Retina (tissue), 1 donor: ENCODE measurements at places on chromosomes 1 and 21.

DNA sequence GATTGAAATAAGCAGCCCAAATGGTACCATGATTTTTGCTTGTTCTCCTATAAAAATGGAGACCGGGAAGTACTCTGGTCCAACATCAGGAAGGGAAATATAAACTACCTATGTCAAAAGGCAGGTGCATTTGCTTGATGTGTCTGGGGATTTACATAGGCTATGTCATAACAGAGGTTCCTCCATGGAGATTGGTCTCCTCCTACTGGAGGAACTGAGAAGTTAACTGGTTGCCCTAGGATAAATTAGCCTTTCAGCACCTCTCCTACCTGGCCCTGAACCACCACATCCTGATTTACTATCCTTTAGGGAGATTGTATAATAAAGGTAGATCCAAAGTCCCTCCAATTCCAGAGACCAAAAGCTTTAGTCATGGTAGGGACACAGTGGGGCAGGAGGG is 1109.3 kb upstream of the B3GALT2 start:
- DNase-seq: peak; percentile 9

DNA sequence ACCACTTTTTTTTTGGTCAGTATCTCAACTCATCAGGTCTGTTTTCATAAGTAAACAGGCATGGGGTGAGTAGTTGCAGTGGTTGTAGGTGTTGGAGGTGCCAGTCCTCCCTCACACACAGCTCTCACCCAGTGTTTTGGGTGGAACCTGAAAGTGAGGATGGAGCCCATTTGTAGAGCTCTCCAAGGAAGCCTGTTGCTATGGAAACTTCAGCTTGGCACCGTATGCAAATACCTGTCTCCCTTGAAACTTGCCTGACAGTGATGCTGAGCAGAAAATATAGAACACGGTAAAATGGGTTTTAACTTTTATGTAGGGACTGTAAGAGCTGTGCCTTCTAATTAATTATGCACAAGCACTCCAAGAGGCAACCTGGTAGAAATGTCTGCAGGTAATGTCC is 214.1 kb downstream of the AJAP1 start:
- no peak for DNase-seq

DNA sequence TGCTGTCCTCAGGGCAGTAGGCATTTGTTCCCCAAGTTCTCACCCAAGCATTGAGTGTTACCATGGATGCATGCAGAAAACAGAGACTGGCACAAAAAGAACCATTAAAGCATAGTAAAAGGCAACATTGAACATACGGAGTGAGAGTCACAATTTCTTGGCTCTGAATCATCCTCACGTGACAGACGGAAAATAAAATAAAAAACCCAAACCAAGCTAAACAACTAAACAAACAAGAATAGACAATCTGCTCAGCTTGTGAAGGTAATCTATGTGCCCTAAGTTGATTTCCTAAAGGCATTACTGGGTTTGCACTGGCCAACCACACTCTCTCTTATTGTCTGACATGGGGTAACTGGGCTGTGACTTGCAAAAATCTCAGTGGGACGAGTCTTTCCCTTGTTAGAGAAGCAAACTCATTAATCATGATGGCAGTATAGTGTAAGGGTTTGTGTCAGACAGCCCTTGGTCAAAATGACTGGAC is 306.0 kb downstream of the ASTN1 start:
- no peak for DNase-seq

DNA sequence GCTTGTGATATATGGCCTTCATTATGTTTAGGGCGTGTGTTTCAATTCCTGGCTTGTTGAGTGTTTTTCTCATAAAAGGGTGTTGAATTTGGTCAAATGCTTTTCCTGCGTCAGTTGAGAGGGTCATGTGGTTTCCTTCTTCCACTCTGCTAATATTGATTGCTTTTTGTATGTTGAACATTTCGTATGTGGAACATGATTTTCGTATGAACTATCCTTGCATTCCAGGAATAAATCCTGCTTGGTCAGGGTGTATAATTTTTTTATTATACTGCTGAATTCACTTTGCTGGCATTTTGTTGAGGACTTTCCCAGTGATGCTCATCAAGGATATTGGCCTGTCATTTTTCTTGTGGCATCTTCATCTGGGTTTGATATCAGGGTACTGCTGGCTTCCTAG is 4.7 kb upstream of the ATAD3A start:
- no peak for DNase-seq

DNA sequence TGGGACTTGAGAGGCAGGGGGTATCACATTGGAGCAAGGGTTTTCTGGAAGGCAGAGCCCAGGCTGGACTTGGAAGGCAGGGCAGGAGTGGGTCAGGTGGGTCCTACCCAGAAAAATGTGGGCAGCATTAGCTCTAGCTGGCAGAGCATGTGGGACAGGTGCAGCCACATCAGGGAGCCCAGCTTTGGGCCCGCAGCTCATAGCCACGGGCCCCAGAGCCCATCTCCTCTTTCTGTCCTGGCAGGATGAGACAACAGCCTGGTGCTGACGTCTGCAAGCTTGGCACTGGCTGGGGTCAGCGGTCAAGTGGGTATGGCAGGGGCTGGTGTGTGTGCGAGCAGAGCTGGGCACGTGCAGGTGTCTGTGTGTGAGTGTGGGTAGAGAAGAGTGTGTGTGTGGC is 154.7 kb downstream of the GRIK3 start:
- no peak for DNase-seq

DNA sequence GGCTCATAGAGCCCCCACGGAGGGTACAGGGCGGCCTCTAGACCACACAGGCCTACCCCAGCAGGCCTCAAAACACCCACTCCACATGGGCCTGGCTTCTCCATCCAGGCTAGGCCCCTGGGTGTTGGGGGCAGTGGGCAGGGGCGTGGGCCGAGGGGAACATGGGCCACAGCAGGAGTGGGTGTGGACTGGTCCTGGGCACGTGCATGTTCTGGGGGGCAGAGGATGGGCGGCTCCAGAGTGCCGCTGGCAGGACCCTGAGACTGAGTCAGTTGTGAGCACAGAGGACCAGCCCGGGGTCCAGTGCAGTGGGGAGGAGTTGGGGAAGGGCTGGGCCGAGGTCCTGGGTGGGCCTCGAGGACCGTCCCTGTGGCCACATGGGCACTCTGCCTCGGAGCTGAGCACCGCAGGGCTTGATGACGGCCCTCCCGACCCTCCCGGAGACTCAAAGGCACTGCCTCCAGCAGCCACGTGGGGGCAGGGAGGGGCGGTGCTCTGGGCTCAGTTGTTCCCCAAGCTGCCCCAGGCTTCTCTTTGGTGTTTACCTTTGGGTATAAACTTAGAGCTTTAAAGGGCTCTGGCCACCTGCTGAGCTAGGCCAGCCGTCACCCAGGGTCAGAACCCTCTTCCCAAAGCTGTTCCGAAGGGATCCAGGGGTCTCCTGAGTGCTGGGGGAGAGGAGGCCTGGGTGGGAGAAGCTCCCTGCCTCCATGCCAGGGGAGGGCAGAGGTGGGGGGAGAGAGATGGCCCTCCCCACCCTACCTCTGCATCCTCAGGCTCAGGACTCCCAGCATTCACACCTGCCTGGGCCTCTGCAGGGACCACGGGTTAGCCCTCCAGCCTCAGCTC is 79.9 kb downstream of the MORN1 start:
- peak; percentile 77 for DNase-seq
